Activated naive CD4-positive, alpha-beta T cell treated with anti-CD3 and anti-CD28 coated beads for 36 hours (primary cell): ENCODE measurements at places on chromosomes 5 and 9.
A peak's percentile ranks its signal among the peaks of the same experiment; 100 is the strongest.

GRCh38 chr9:87564111-87564510 is 66.4 kb downstream of the DAPK1 start:
- no peak for DNase-seq

DNA sequence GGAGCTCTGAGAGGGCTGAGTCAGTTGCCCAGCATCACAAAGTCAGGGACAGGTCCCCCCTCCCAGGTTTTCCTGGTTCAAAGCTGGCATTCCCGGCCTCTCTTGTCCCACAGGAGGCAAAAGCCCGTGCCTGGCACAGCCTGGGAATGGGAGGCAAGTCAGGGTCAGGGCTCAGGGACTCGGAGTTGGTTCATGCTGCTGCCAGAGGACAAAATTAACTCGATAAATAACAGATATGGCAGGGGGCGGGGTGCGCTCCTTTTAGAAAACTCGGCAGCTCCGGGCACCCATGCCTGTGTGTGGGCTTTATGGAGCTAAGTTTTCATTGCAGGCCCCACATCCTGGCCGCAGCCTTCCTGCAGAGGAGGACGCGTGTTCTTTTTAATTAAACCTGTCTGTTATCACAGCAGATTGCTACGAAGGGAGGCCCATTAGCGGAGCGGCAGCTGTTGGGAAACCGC is 62.8 kb upstream of the LMX1B start:
- DNase-seq, result no peak

DNA sequence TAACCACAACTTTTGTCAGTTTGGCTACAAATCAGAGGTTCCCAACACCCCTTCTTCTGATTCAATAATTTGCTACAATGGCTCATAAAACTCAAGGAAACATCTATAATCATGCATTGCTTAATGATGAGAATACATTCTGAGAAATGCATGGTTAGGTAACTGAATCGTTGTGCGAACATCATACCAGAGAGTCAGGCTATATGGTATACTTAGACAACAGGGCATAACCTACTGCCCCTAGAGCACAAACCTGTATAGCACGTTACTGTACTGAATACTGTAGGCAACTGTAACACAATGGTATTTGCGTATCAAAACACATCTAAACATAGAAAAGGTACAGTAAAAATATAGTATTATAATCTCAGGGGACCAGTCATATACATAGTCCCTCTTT is 31.0 kb upstream of the RNF38 start:
- DNase-seq, result no peak

GRCh38 chr5:14241141-14241540 is 98.0 kb downstream of the TRIO start:
- no peak for DNase-seq

DNA sequence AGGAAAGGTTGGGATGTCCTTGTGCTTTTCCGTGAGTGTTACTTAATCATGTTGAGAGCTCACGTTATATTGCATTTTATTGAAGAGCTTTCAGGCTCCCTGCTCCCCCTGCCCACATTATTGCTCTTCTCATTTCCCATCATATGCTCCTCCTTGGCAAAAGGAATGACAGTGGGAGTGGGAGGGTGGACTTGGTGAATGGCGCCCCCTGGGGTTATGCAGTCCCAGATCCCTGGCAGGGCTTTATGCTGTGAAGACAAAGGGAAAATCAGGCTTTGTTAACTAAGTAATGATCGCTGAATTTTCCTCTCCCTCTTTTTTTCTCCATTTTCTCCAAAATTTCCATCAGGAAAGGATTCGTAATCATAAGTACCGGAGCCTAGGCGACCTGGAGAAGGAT is 166.6 kb downstream of the SMARCA2 start:
- DNase-seq, result peak; percentile 37

GRCh38 chr9:86846656-86847055 is 100.7 kb downstream of the GAS1 start:
- no peak for DNase-seq

DNA sequence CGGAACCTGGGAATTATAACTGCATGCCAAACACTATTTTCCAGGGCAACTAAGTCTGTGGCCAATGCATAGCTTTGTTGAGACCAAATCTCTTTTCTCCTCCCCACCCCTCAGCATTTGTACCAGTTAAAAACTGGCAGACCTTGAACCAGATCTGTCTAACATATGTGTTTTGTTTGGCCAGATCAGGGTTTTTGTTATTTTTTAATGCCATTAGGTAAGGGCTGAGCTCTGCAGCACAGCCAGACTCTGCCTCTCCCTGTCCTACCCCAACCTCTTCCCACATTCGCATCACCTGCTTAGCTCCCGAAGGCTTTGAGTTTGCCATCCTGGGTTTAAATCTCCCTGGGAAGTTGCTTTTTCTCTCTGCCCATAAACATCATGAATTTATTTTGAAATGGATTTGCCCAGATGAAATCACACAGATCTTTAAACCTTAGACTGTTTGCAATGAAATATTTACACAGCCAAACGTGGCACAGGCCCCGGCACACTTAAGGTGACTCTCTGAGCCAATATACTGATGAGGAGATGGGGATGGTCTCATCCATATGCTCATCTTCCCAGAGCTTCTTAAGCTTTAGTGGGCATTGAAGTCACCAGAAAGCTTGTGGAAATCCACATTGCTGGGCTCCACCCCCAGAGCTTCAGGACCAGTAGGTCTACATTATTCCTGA is 54.0 kb upstream of the ALDH1B1 start:
- DNase-seq, result no peak

- no peak for DNase-seq
Observed at GRCh38 chr5:177531209-177531940, 14.6 kb upstream of the DDX41 start.

DNA sequence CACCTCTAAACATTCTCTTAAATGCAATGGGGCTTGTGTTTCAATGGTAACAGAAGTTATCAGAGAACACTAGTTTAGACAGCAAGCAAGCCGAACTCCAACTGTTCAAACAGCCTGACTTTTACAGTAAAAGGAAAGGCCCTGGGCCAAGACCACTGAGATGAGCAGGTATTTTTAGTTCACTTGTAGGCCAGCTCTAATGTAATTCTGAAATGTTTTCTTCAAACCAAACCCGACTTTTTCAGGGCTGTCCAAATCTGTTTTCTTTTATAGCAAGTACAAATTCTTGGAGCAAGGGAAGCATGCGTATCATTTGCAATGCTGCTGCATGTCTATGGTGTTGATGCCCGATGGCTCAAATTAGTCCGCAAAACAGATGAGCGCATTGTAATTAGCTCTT is 192.9 kb downstream of the SLF1 start:
- no peak for DNase-seq

DNA sequence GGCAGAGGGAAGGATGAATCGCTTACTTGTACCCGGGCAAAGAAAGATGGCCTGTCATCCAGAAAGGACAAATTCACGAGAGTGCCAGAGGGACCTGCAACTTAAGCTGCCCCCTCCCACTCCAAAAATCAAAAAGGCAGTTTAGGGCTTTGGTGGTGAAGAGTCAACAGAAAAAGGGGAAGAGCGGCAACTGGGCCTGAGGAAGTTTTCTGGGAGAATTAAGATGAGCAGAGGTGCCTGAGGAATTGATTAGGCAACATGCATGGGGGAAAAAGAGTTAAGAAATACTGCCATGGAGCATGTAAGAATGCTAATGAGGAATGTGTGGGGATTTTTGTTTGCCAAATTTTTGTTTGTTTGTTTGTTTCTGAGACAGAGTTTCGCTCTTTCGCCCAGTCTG is 1.8 kb upstream of the ACTL7B start:
- no peak for DNase-seq

GRCh38 chr5:98942847-98943246 is 14.0 kb upstream of the CHD1 start:
- no peak for DNase-seq

DNA sequence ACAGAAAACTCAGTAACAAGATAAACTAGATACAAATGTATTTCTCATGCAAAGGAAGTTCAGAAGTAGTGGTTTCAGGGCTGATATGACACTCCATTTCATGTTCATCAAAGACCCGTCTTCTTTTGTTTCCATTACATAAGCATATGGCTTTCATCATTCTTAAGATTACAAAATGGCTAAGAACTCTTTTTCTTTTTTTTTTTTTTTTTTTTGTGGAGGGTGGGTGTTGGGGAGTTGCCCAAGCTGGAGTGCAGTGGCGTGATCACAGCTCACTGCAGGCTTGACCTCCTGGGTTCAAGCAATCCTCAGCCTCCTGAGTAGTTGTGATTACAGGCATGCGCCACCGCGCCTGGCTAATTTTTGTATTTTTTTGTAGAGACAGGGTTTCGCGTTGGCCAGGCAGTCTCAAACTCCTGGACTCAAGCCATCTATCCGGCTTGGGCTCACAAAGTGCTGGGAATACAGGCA is 22.0 kb upstream of the PTBP3 start:
- DNase-seq, result peak; percentile 18

- no peak for DNase-seq
Observed at GRCh38 chr5:153565822-153566221, 75.4 kb downstream of the GRIA1 start.

GRCh38 chr5:88887342-88887741 is 4.4 kb upstream of the MEF2C start:
- DNase-seq, result no peak

- no peak for DNase-seq
Observed at GRCh38 chr9:75085640-75086039, 2.3 kb downstream of the NMRK1 start.

DNA sequence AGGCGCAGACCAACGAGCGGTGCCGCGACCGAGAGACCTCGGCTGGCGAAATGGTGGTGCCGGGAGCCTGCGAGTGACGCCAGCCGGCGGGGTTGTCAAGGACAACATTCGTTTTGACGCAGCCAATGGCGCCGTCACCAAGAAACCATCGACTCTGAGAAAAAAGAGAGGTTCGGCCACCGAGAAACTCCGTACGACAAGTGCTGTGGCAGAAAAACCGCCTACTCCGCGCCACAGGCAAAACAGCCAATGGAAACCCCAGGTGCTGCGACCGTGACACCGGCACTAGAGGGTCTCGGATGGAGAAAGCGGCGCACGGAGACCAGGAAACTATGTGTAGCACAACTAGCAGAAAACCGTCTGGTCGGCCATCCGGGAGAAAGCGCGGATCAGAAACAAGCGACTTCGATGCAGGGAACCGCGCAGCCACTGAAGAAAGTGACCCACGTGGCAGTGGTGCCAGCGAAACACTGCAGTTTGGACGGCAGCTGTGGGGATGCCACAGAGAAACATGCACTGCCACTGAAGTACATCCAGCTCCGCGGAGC is 88.8 kb downstream of the ANXA2R start:
- DNase-seq, result peak; percentile 76

GRCh38 chr5:174500636-174501035 is 223.7 kb upstream of the MSX2 start:
- DNase-seq, result no peak

DNA sequence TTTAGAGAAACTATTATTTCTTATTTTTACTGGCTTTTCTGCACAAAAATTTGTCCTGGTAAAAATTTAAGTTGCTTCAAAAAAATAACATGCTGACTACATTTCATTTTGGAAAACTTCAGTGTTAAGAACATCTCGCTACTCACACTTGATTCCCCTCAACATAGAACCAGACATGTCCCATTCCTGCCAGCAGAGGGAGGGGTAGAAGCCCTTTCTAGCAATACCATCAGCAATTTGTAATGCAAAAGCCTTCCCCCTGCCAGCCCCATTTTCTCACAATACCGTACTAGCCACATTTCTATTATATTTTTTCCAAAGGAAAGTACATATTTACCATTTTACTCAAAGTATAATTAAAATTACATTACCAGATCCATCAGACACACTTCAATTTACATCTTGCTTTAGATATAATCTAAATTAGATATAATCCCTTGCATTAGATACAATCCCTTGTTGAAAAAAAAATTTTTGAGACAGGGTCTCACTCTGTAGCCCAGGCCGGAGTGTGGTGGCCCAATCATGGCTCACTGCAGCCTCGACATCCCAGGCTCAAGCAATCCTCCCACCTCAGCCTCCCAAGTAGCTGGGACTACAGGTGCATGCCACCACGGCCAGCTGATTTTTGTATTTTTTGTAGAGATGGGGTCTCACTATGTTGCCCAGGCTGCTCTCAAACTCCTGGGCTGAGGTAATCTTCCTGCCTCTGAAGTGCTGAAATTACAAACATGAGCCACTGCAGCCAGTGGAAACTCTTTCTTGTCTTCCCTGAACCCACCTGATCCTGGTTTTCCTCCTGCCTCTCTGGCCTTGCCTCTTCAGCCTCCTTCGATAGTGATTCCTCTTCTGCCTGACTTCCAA is 39.6 kb upstream of the IDNK start:
- peak; percentile 50 for DNase-seq

DNA sequence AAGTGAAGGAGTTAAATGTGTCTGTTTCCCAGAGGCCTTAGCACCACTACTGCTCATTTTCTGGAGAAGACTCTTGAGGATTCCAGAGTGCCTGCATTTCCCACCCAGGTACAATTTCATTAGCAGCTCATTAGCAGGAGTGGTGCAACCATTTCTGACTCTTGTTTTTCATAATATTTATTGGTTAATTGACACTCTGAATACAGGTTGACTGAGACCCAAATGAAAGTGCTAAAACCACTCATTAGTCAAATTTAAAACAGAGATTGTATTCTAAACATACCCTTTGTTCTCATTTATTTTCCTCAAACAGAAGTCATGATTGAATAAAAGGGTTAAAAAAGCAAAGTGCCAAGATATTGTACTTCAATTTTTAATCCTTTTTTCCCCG is 134.5 kb downstream of the SIL1 start:
- DNase-seq, result no peak

DNA sequence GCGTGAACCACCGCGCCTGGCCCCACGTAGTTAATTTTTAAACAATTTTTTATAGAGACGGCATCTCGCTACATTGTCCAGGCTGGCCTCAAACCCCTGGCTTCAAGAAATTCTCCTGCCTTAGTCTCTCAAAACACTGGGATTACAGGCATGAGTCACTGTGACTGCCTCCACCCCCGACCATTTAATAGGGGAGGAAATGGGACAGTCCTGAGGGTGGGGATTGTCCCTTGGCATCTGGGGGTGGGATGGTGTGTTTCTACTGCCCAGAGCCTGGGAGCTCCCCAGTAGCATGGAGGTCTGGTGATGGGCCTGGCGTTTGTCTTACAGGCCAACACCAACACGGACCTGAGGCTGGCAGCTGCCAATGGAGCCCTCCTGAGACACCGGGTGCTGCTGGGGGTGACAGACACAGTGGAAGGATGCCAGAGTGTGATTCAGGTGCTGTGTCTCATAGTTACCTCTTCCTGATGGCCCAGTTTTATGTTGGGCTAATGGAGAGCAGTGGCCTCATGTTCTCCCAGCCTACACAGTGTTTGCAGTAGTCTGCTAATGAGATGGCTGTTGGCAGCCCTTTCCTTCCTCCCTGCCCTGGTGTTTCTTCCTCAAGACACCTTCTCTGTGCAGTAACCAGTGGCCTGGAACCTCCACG is 22.5 kb downstream of the TMEM268 start:
- no peak for DNase-seq

DNA sequence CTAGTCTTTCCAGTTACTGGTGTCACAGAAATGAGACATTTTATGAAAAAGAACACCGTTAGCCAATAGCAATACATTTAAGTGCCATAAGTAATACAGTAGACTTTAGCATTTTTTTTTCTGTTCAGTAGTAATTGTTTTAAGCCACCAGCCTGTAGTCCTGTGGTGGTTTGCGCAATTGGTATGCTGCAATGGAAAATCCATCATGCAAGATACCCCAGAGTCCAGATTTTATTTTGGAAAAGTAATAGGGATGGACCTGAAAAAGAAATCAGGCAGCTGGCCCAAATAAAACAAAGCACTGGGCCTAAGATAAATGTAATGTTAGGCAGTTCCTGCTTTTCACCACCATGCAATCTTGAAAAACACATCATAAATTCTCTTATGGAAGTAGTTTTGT is 94.6 kb upstream of the RASGRF2 start:
- no peak for DNase-seq

GRCh38 chr5:10485897-10486296 is 44.2 kb downstream of the ROPN1L start:
- DNase-seq, result no peak

- DNase-seq, result no peak
Observed at GRCh38 chr5:142317173-142317572, 7.6 kb downstream of the SPRY4 start.
